CD4-positive, alpha-beta T cell (primary cell): ENCODE measurements at places on chromosomes 4 and X.

DNA sequence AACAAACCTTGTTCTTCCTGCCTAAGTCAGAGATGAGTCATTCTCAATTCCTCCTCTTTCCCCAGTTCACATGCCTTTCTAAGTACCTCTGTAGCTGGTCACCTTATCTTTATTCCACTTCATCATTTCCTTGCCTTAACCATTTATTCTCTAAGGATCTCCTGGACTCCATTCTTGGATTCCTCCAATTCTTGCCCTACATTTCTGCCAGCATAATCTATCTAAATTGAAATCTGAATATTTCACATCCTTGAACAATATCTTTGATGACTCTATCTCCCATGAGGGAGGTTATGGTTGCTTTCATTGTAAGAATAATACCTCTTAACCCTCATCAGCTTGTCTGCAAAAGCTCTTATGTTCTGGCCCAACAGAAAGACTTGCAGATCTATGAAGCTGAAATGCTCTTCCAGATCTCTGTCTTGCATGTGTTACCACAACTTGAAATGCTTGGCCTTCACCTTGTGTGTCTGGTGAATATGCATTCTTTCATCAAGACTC, 28.6 kb upstream of the PDE5A start:
- no peak for DNase-seq

DNA sequence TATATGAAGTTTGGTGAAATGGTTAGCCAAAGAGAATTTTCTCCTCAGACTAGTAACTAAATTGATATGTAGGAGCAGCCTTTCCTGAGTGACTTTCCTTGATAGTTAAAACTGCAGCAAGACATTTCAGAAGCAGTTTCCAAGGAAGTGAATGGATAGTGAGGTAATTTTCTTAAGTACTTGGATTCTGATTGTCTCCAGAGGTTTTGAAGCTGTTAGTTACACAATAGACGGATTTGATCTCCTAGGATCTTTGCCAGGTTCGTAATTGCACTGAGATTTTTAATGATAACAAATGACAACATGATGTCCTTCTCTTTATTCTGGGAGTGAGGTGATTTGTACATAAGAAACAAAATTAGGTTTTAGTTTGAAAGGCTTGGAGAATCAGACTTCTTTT, 29.2 kb downstream of the PRRG1 start:
- no peak for DNase-seq

GRCh38 chr4:54819034-54819433, 161.3 kb downstream of the KIT start:
- no peak for DNase-seq

- no peak for DNase-seq
Measured at GRCh38 chrX:123222920-123223319, 38.8 kb downstream of the GRIA3 start.

DNA sequence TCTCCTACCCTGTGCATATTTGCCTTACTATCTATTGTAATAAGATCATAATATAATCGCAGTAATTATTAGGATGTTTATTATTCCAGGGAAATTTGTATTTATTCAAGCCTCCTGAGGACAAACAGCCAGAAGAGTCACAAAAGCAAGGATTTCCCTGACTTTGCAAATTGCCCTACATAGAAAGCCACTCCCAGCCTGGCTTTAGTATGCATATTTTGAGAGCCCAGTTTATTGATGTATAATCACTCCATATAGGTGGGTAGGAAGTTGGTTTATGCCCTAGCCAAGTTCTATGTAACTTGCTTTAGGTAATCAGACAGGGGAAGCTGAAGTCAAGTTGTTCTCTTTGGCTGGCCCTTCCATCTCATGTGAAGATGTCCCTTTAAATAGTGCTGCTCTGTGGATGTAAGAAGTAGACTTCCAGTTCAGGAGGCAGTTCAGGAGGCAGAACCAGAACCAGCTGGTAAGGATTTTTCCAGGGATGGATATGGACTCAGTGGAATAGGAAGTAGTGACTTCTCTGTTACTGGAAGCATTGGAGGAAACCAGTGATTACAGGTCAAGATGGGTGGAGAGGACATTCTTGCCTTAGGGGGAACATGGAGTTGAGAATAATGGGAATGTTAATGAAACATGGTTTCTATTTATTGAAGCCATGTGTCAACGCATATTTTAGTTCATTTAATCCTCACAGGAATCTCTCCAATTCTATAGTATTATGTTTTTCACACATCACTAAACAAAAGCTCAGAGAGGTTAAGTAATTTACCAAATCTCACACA, 70.5 kb upstream of the KIT start:
- no peak for DNase-seq
